GM12891 (cell line): ENCODE measurements at places on chromosomes 12 and 14.

GRCh38 chr14:53152887-53153701, at the start of gene DDHD1:
Gene DDHD1, minus strand, starts transcription at chr14:53153323. Its CDS starts 225 bp downstream, at chr14:53153098.
- peak; percentile 82 for DNase-seq

DNA sequence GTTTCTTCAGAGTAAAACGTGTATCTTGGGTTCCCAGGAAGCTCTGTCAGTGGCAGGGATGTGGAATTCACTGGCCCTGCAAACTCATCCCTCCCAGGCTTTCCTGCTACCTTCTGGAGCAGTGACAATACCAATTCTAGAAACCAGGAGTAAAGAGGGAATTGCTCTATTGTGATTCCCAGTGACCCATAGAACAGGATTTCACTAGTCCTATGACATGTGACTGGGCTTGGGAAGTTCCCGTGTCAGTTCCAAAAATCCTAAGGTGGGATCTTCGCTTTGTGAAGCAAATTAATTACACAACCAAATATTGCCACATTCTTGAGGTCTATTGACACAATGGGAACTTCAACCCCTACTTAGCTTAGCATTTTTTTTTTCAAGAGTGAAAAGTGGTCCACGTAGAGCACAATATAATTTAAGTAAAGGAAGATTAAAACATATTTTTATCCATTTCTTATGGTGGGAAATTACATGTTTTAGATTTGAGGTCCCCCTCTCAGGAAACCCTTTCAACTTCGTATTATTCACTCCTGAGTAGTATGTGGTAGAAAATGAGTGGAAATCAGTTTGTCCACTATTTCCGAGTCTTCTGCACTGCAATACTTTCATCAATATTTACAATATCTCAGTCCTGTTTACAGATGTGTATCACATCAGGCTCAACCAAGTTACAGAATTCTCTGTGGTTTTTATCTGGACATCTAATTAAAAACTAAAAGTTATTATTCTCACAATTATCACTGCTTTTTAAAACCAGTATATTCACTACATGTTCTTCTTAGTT, 88.9 kb upstream of the SOX5 start:
- DNase-seq: no peak

- no peak for DNase-seq
Observed at GRCh38 chr12:110786012-110786411, 43.3 kb upstream of the PPP1CC start.

- DNase-seq: no peak
Observed at GRCh38 chr12:132380641-132381040, 51.3 kb upstream of the GALNT9 start.

GRCh38 chr12:6061660-6062059, 62.8 kb downstream of the VWF start:
- no peak for DNase-seq

DNA sequence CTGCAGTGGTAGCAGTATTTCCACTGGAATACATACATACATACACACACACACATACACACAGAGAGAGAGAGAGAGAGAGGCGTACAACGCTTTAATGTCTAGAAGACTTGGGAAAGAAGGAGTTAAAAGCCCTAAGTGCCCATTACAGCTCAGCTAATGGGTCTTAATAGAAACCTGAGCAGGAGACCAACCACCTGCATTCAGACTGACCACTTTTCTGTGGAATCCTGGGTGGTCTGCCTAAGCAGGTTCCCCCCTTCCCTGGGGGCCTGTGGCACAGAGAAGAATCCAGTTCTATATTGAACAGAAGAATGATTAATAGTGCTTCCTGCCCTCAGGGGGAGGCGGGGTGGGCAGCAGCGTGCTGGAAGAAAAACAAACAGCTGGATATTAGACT, 312.4 kb upstream of the PRKD1 start:
- DNase-seq: no peak

DNA sequence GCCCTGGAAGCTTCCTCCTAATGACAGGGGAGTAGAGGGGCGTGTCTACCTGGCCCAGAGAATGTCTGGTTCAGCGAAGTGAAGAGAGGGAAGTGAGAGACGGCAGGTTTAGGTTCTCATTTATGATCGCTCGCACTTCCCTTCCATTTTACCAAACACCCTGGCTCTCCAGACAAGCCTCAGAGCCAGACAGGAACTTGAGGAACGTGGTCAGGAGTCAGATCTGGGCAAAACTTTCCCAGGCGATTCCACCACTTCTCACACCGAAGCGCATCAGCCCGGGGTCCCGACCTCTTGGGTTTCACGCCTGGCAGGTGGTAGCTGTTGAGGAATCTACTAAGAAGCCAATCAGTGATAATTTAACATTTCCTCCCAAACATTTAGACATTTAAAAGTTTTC, 21.3 kb downstream of the ACTN1 start:
- DNase-seq: no peak

- DNase-seq: no peak
Observed at GRCh38 chr12:24977060-24977459, 28.2 kb upstream of the BCAT1 start.
